LHCN-M2 (cell line): ENCODE measurements at places on chromosomes 12 and 14.

DNA sequence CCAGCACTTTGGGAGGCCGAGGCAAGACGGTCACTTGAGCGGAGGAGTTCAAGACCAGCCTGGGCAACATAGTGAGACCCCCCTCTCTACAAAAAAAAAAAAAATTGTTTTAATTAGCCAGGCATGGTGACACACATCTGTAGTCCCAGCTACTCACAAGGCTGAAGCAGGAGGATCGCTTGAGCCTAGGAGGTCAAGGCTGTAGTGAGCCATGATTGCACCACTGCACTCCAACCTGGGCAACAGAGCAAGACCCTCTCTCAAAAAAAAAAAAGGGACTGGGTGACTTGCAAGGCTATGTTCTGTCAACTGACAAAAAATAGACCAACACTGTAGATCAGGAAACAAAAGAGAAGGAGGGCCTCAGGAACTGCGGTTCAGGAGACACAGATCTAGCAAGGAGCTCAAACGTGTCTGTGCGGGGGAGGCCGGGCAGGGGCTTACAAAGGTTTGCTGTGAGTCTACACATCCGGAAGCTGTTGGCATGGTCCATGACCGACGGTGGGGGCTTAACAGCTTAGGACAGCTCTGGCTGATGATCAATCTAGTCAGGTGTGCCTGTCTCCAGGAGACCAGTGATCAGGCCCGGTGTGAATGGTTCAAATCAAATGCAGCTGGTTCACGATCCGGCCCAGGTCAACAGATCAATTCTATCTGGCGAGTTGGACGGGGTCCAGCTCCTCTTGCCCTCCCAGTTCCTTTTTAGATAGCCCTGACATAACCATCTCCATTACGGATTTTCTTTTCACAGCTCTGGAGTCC, 31.7 kb upstream of the INF2 start:
- DNase-seq, result no peak

DNA sequence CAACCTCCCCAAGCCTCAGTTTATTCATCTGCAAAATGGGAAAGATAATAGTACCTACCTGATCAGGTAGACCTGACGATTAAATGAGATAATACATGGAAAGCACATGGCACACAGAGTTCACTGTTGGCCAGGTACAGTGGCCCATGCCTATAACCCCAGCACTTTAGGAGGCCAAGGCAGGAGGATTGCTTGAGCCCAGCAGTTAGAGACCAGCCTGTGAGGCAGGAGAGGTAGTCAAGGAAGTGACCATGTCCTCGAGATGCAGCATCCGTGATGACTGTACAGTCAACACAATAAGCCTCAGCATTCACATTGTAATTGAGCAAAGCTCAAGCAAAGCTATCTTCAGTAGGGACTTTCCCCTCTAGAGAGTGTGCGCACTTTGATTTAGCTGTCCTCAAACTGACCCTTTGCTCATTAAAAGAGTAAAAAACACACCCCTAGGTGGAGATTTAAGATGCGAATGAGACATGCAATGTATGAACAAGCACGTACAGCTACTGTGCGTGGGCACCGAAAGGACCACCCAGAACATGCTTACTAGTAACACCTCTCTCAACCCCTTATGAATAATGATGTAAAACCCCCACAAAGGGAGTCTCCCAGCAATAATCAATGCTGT, 9.9 kb downstream of the ISCU start:
- DNase-seq, result no peak

- DNase-seq, result no peak
Measured at GRCh38 chr14:45868863-45869262, 615.9 kb upstream of the MIS18BP1 start.

DNA sequence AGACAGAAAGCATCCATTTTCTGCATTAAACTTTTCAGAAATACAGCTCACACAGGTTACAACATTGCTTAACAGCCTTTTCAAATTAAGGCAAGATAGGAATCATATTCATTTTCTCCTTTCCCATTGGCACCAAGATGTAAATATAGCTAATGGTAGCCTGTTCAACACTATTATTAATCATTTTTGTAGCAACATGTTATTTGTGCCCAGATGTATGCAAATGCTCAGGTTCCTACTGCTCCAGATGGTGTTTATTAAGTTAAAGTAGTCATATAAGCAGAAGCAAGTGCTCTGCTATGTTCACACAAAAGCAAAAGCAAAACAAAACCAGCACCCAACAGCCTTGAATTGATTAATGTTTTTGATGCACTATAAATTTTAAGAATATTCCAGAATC, 1110.6 kb downstream of the SLC6A15 start:
- DNase-seq, result no peak

DNA sequence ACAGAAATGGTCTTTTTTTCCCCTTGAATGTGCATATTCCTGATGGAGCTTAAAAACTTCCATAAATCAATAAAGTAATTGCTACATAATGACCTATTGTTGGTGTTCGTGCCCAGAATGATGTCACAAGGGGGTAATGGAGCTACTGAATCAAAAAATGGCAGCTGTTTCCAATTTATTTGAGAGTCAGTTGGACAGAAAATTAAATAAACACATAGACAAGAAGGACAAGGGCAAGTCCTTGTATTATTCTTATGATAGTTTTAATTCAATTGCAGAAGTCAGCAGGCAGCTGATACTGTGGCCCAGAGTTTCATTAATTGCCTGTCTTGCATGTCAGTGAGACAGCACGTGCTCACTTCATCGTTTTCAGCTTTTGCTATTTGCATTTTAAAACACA, 473.5 kb downstream of the ETNK1 start:
- no peak for DNase-seq

GRCh38 chr14:96205978-96206360, 1.3 kb downstream of the BDKRB2 start:
- no peak for DNase-seq

DNA sequence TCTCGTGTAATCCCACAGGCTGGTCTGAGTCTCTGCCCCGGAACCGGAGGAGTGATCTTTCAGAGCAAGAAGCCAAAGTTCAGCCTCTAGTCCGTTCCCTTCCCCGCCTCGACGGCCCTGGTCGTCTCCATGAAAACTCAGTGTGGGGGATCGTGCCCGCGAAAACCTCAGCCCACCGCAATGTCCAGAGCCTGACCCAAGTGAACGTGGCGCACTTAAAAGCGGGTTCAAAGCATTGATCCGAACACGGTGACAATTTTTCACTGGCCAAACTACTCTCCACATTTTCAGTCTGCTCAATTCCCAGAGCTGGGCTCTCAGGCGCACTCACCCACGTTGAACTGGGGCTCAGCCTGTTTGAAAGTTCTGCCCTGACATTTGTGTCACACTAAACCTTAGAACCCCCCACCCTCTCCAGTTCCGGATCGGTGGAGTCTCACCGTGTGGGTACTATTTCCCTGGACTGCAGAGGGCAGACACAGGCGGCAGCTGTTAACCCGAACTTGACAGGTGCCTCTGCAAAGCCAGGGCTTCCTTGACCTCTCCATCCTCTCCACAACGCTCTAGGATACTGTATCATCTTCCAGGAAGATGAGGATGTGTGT, 886 bp upstream of the PRICKLE1 start:
- DNase-seq, result peak; percentile 42

DNA sequence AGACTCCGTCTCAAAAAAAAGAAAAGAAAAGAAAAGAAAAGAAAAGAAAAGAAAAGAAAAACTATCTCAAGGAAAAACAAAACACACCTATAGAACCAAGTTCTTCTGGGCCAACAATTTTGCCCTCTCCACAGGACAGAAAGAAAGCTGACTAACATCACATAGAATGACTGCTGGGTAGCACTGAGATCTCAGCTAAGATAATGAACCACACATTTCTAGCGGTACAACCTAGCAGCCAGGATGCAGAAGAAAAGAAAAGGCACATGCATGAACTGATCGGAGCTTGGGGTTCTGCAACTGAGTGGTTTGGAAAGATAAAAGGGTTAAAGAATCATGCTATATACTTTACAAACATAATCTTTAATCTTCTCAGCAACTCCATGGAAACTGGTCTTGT, 19.5 kb downstream of the TMED10 start:
- no peak for DNase-seq

- DNase-seq, result no peak
Measured at GRCh38 chr12:1848745-1849144, 28.4 kb downstream of the LRTM2 start.

DNA sequence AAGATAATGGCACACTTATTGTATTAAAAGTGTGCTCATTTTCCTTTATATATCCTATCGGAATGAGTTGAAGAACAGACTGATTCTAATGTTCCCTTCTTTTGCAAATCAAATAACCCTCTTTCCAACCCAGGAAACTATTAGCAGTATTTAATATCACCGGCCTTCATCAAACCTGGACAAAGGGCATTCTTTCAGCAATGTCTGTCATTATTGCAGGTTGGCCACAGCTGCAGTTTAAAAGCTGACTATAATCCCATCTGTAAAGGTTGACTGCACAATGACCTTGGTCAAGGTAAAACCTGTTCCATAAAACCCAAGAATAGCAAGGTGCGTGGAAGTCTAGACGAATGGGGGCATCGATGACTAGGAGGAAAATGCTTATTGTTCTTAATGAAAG, 472.3 kb upstream of the SOX5 start:
- DNase-seq, result no peak

GRCh38 chr12:113898466-113898865, 67.7 kb downstream of the RBM19 start:
- no peak for DNase-seq

GRCh38 chr12:32822344-32822743, 66.6 kb upstream of the YARS2 start:
- no peak for DNase-seq

GRCh38 chr12:103330672-103331071, 165.1 kb downstream of the C12orf42 start:
- no peak for DNase-seq

DNA sequence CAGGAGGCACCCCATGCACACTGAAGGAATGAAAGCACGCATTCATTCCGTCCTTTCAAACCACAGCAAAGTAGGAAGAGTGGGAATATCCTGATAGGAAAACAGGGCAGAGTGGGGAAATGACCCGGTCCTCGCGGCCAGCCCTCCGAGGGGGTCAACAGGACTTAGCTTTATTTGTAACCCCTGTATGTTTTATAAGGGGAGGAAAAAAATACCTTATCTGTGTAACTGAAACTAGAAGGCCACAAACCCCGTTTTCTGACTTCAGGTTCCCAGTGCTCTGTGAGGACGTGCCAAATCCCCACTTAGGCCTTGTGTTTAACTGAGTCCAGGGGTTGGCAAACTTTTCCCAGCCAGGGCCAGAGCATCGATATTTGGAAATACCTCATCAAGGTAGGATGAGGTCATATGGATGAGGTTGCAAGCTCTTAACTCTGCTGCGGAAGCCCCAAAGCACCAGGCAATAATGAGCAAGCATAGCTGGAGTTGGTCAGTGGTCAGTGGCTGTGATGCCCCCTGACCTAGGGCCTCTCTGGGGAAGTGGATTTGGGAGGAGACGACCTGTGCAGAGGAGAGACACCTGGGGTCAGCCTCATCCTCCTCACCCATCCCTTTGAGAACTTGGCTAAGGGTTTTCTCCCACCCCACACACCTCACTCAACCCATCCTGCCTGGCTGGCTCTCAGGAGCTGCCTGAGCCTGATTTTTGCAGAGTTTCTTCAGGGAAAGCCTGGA, 58.5 kb downstream of the RBM19 start:
- DNase-seq, result no peak

DNA sequence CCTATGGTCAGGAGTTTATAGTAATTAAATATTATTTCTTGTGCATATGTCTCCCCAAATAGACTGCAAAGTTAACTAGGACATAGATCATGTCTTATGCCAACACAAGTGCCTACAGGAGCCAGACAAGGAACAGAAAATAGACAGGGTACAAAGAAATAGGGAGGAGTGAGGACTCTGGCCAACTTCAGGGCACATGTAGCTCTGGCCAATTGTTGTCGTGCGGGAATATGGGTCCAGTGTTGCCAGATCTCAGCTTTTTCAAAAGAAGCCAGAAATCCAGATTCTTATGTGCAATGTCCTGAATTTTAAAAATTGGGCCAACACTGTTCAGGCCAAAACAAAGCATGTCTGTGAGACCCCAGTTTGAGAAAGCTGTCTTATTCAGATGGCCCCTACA, 68.7 kb downstream of the RFX4 start:
- DNase-seq, result no peak

- DNase-seq, result peak; percentile 70
Measured at GRCh38 chr14:64303471-64303917, 9.3 kb upstream of the ESR2 start.

- no peak for DNase-seq
Measured at GRCh38 chr12:1593174-1594005, 991 bp downstream of the FBXL14 start.

DNA sequence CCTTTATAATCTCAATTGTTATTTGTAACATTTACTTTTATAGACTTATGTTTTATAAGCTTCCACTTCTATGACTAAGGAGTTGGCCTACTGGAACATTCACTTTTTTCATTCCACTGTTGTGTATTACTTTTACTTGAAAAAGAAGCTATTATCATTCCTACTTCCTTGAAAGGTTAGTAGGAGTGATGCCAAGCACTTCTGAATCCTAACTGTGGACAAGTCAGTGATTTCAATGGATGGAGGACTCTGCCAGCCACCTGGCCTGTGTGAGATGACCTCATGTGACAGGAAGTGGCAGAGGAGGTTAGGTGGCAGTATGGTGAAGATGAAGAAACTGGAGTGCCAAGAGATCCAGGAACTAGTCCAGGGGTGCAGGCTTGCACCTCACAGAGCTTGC, 46.0 kb downstream of the TECPR2 start:
- DNase-seq, result no peak

DNA sequence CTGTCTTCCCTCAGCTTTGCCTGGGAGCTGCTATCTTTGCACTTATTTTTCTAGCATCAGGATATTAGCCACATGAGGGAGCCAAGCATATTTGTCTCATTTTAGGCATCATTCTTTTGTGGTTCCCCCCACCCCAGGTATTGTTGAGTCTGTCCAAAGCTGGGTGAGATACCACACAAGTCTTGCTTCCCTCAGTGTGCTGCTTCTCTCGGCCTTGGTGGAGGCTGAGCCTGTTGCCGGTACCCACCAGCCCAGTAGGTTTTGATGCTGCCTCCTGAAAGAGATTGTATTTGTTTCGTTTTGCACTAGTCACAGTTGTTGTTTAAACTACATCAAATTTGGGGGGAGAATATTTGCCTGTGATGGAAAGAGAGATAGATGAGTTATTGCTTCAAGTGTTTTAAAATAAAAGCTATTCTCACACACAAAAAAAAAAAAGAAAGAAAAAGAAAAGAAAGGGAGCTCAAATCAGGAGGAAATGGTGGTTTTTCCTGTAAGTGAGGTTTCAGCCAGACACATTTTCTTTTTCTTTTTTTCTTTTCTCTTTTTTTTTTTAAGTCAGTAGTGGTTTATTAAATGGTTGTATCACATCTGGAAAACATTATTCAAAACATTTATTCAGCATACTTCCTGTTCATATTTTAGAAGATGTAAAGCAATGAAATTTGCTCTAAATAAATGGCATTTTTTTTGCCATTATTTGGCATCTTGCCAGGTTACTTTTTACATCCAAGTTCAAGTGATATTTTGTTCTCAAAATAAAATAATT, 58.5 kb downstream of the SLC4A8 start:
- DNase-seq, result peak; percentile 2

GRCh38 chr14:105867961-105868599, 341.7 kb downstream of the TMEM121 start:
- no peak for DNase-seq

DNA sequence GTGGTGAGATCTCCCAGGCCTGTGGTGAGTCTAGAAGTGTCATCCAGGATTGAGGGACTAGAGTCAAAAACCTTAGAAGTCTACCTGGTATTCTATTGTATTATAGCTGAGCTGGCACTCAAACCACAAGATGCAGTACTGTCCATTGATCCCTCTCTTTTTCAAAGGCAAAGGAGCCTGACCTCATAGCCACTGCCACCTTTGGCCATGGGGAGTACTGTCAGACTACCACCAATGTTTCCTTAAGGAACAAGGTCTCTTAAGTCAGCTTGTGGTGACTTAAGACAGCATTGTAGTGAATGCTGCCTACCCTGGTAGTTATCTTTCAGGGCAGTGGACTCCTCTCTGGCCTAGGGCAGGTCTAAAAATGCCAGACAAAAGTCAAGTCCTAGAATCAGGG, 878.0 kb upstream of the MDGA2 start:
- DNase-seq, result no peak
